Mammary epithelial cell (primary cell): ENCODE measurements at places on chromosomes 2 and 18. TPM values are rescaled to one million over a fixed set of nuclear protein-coding genes. Genes with fewer than 3 reads are reported as not detected.

QPCT gene
- total RNA-seq, result 14.3 TPM

PMAIP1 gene
- 17.8 TPM for total RNA-seq

HOXD12 gene
- not detected in 2 replicates for total RNA-seq

UGT1A10 gene
- total RNA-seq, result not detected in 2 replicates

INO80B gene
- total RNA-seq, result 43.2 and 50.4 TPM in 2 replicates
